CD8-positive, alpha-beta T cell (primary cell): ENCODE measurements at places on chromosomes 16 and 17. TPM values are rescaled to one million over a fixed set of nuclear protein-coding genes. Genes with fewer than 3 reads are reported as not detected.

The ACAP1 gene
- total RNA-seq: 432 TPM

The SKAP1 gene
- 59.9 TPM for total RNA-seq

GRCh38 chr17:56148333-56148732, 4.9 kb upstream of the ANKFN1 start:
- no peak for DNase-seq

- DNase-seq: no peak
Observed at GRCh38 chr17:39714234-39714633, 14.4 kb downstream of the ERBB2 start.
